Naive thymus-derived CD4-positive, alpha-beta T cell (primary cell): ENCODE measurements at places on chromosomes 2 and 18. TPM values are rescaled to one million over a fixed set of nuclear protein-coding genes. Genes with fewer than 3 reads are reported as not detected.

DNA sequence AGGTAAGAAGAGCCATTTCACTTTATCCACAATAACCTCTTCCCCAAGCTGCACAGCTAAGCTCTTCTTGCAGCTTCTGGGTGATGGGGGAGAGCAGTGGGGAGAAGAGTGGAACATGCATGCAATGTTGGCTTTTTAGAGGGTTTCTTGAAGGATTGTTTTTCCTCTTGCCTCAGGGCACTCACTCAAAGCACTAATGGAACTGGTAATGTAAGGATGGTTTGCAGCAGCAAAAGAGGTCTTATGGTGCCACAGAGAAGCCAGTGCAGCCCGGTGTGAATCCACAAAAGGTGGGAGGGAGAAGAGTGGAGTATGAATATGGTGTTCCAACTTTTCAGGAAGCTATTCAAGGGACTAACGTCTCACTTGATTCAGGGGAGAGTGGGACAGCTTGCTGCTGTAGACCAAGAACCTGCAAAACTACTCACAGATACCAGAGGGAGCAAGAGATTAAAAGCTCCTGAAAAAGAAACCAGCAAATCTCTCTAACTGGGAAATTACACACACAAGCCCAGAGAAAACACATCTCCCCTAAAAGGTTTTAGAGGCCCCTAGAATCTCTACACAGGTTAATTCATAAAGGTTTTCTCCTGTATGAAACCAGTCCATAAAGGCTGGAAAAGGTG lies 116.4 kb downstream of the CHN1 start:
- no peaks in the 10 kb centered on the region for H3K27me3 ChIP-seq
- no peak overlapping the region for H3K4me3 ChIP-seq
- H3K36me3 ChIP-seq: no peaks in the 10 kb centered on the region
- DNase-seq: no peak
- H3K27ac ChIP-seq: no peak overlapping the region

The MBP gene
- total RNA-seq: 116 TPM

DNA sequence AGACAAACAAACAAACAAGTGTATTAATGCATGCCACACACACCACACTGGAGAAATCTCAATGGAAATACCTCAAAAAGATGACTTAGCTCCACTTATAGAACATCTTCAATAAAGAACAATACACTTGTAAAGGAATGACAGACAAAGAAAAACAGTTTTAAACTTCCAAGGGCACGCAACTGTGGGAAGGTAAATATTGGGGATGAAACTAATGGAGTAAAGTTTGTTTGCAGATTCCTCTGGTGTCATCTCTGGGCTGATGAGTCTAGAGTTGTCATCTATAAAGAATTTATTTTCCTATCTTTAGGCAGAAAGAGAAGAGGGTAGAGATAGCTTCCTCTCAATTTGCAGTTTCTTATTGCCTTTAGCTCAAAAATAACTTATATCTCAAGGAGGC lies 144.0 kb upstream of the ZC3H15 start:
- no peaks in the 10 kb centered on the region for H3K27me3 ChIP-seq
- DNase-seq: no peak

- no peak overlapping the region for H3K4me3 ChIP-seq
- no peaks in the 10 kb centered on the region for H3K4me1 ChIP-seq
- DNase-seq: no peak
- no peaks in the 10 kb centered on the region for H3K27me3 ChIP-seq
- no peaks in the 10 kb centered on the region for H3K36me3 ChIP-seq
These were observed 169.1 kb upstream of the TRIB2 start for GRCh38 chr2:12547566-12548170.

GRCh38 chr2:37489041-37489456 lies 144.6 kb downstream of the QPCT start:
- no peak for DNase-seq
- no peak overlapping the region for H3K27ac ChIP-seq
- no peaks in the 10 kb centered on the region for H3K36me3 ChIP-seq
- no peak overlapping the region for H3K4me3 ChIP-seq

DNA sequence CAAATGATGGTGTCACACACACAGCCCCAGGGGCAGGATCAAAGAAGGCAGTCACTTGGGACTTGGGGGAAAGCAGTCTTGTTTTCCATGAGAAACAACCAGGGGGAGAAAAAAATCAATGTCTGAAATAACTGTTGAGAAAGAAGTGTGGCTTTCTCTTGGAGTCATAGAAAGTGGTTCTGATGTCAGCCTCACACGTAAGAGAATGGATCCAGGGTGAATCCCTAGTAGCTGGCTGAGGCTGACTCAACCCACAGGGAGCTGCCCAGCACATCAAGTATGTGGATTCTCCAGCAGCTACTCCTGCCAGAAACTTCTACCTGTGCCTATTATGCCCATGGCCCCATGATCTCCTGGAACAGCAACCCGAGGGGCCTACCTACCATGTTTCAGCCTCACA lies 33.6 kb upstream of the ZBTB7C start:
- H3K36me3 ChIP-seq: no peaks in the 10 kb centered on the region
- DNase-seq: no peak
- H3K27ac ChIP-seq: no peak overlapping the region
- no peaks in the 10 kb centered on the region for H3K27me3 ChIP-seq
- no peak overlapping the region for H3K4me3 ChIP-seq

The PNKD gene
- 25.2 and 30.3 TPM in 2 replicates for total RNA-seq

DNA sequence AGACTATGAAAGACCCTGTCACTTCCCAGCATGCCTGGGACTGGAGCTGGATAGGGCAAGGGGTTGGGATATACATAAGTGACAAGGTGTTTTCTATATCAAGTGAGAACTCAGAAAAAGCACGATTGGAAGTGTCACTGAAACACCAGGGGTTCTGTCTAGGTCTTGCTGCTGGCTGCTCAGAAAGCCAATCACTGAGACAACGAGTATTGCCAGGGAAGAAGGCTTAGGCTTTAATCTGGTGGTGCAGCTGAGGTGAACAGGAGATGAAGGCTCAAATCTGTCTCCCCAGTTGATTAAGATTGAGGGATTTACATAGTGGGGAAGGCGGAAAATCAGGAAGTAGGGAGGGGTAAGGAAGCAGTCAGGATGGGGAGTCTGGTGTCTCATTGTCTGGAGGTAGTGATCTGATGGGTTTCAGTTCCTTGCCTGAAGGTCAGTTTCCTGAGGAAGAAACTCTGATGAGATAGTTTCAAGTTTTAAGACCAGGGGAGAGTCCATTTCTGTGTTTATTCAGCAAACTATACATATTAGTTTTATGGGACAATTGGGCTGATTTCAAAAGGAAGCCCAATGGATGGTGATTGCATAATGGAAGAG lies 3.5 kb upstream of the C2orf74 start:
- H3K4me3 ChIP-seq: no peak overlapping the region
- H3K27me3 ChIP-seq: no peaks in the 10 kb centered on the region
- no peak for DNase-seq

The CFAP210 gene
- total RNA-seq: not detected in 2 replicates

DNA sequence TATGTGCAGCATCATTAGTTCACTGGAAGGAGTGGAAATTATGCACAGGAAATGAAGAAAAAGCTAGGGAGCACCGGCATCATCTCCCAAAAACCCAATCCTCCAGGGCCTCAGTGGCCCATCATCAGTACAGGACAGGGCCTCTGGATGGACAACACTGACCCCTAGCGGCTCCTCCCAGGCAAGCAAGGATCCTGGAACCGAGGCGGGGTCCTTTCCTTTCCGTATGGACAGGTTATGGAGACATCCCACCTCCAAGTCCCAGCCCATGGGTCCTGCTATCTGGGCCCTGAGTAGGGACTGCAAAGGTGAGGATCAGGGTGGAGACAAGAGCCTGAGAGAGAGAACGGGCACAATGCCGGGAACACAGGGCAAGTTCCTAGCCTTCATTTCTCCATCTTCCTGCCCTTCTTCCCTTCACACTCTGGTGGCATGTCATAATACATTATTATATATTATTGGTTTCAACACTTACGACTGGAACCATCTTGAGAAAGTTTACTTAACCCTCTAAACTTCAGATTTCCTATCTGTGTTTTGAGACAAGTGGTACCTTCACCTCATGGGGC lies 68.2 kb downstream of the ZNF516 start:
- DNase-seq: no peak
- H3K27me3 ChIP-seq: no peaks in the 10 kb centered on the region
- H3K4me1 ChIP-seq: no peaks in the 10 kb centered on the region
- H3K4me3 ChIP-seq: no peak overlapping the region

- peaks cover 5% of the 10 kb centered on the region for H3K4me1 ChIP-seq
- DNase-seq: no peak
- H3K27me3 ChIP-seq: no peaks in the 10 kb centered on the region
- no peak overlapping the region for H3K4me3 ChIP-seq
These were observed 7.1 kb downstream of the DUSP11 start for GRCh38 chr2:73772819-73773218.

DNA sequence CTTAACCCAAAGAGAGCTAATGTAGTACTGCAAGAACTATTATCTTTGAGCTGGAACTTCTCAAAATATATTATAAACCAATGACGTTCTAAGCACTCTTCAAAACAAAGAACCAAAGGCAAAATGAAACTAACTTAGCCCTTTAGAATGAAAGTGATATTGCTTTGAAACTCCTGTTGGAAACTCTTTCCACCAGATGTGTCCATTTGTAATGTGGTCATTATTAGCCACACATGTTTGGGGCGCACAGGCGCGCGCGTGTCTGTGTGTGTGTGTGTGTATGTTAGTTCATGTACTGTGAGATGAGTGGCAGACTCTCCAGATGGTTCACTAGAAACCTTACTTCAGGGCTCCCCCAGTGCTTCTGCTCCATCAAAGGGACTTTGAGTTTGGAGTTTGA lies 323.4 kb downstream of the BCL11A start:
- no peaks in the 10 kb centered on the region for H3K27me3 ChIP-seq
- no peak overlapping the region for H3K27ac ChIP-seq
- no peaks in the 10 kb centered on the region for H3K36me3 ChIP-seq
- H3K4me3 ChIP-seq: no peak overlapping the region
- no peaks in the 10 kb centered on the region for H3K4me1 ChIP-seq

DNA sequence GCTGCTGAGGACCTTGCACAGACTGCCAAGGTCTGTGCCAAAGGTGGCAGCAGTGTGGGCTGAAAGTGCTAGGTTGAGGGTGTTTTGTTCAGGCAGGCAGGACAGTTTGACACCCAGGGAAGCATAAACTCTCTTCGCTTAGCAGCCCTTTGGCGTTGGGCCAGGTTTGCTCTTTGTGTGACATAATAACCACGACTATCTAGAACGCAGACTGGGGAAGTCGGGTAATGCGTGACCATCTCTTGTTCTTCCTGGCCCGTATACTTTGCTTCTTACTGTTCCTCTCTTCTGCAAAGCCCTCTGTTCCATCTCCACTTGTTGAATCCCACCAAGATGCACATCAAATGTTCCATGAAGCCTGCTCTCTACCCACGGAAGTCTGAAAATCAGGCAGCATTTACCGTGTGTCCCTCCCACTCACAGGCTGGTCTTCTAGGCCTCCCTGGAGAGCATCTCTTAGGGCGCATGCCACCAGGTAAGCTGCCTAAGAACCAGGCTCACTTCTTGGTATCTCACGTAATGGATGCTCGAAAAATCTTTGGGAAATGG lies 96.7 kb upstream of the LMAN1 start:
- no peak overlapping the region for H3K4me3 ChIP-seq
- H3K27ac ChIP-seq: no peak overlapping the region
- no peaks in the 10 kb centered on the region for H3K36me3 ChIP-seq
- no peaks in the 10 kb centered on the region for H3K4me1 ChIP-seq

The RSAD2 gene
- 5.6 TPM for total RNA-seq

The PROKR1 gene
- not detected for total RNA-seq

DNA sequence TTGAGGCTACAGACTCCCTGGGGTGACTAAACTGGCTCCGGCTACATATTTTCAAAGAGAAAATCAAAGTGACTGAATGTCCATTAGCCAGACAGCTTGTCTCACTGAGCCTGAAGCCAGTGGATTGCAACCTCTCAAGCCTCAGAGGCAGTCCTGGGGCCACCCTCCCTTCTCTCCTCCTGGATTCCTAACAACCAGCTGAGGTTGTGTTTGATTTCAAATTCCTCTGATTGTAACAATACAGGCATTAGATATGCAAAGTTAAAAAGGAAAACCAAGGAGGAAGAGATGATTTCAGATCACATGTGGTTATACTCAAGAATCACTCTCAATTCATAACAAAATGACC lies 101.0 kb upstream of the LMAN1 start:
- no peak for DNase-seq
- H3K4me1 ChIP-seq: no peaks in the 10 kb centered on the region
- no peaks in the 10 kb centered on the region for H3K36me3 ChIP-seq
- no peak overlapping the region for H3K27ac ChIP-seq

DNA sequence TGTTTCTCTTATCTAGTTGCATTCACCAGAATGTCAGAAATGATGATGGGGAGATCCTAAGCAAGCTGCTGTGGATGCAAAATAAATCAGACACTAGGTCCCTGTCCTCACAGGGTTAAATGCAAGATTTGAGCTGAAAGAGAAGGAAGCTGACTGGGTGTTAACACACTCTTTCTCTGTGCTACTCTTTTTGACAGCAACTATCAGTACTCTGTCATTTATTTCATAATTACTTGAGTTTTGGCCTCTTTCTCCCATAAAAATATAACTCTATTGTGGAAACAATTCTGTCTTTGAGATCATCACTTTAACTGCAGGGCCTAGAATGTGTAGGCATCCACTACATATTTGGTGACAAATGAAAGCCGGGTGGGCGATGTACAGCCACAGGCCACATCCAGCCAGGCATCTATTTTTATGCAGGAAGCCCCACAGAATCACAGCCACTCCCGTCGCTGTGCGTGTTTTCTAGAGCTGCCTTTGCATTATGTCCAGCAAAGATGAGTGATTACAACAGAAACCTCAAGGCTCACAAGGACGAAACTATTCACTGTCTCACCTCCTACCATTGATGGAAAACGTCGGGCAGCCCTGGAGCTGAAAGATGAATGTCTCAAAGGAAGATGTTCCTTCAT lies 849.0 kb downstream of the RNF144A start:
- no peak overlapping the region for H3K27ac ChIP-seq
- H3K4me1 ChIP-seq: no peaks in the 10 kb centered on the region
- no peak overlapping the region for H3K4me3 ChIP-seq
- no peak for DNase-seq
